Lung (tissue), 17 donors: ENCODE measurements at places on chromosomes 12 and 14.

DNA sequence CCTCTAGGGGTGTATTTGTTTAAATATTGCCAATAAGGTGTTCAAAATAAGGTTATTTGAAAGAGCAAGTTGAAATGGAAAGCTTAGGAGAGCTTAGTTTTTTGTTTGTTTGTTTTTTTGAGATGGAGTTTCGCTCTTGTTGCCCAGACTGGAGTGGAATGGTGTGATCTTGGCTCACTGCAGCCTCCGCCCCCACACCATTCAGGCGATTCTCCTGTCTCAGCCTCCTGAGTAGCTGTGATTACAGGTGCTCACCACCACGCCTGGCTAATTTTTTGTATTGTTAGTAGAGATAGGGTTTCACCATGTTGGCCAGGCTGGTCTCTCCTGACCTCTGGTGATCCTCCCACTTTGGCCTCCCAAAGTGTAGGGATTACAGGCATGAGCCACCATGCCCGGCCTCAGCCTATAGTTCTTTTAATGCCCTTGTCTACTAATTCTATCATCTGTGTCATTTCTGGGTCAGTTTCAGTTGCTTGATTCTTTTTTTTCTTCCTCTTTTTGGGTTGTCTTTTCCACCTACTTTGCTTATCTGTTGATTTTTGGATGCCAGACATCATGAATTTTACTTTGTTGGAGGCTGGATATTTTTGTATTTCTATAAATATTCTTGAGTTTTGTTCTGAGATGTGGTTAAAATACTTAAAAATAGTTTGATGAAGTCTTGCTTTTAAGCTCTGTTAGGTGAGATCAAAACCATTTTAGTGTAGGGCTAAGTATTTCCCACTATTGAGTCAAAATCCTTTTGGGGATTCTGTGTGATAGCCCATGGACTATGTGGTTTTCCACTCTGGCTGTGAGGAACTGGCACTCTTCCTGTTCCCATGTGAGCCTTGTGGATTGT, 18.7 kb downstream of the RCOR1 start:
- no peaks in the 10 kb centered on the region for H3K36me3 ChIP-seq
- no peak for DNase-seq
- no peaks in the 10 kb centered on the region for H3K27me3 ChIP-seq
- no peak overlapping the region for H3K4me3 ChIP-seq
- no peaks in the 10 kb centered on the region for H3K4me1 ChIP-seq

GRCh38 chr14:61753631-61754030, 8.6 kb upstream of the SNAPC1 start:
- H3K27me3 ChIP-seq: no peaks in the 10 kb centered on the region
- no peak for DNase-seq
- no peak overlapping the region for H3K27ac ChIP-seq
- H3K4me3 ChIP-seq: no peak overlapping the region
- H3K36me3 ChIP-seq: no peaks in the 10 kb centered on the region

GRCh38 chr12:79935624-79936345, 888 bp upstream of the PPP1R12A start:
- H3K4me3 ChIP-seq: peak overlapping the region; percentile 98
- H3K36me3 ChIP-seq: no peaks in the 10 kb centered on the region
- peak overlapping the region; percentile 98 for H3K27ac ChIP-seq
- no peak for DNase-seq
- H3K4me1 ChIP-seq: peaks cover 2% of the 10 kb centered on the region

DNA sequence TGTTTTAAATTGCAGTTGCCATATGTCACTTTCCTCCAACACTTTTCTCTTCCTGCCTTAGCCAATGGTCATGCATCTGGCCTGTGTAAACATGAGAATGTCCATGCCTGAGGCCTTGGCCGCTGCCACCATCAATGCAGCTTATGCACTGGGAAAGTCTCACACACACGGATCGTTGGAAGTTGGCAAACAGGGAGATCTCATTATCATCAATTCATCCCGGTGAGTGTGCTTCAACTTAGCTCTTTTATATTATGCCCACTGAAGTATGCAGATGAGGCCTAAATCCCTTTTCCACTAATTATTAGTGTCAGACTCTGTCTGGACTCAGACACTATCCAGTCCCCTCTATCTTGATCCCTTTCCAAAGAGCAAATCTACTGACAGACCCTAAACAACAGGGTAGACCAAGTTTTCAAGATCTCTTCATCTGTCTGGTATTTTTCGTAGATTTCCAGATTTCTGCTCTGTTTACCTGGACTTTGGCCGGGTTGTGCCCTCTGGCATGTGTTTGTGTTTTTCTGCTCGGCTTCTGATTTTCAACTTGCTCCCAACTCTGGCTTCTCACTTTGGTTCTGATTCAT, 23.2 kb downstream of the AMDHD1 start:
- no peaks in the 10 kb centered on the region for H3K36me3 ChIP-seq
- peak; percentile 7 for DNase-seq
- H3K27ac ChIP-seq: no peak overlapping the region
- no peaks in the 10 kb centered on the region for H3K27me3 ChIP-seq
- H3K4me1 ChIP-seq: no peaks in the 10 kb centered on the region
- no peak overlapping the region for H3K4me3 ChIP-seq

DNA sequence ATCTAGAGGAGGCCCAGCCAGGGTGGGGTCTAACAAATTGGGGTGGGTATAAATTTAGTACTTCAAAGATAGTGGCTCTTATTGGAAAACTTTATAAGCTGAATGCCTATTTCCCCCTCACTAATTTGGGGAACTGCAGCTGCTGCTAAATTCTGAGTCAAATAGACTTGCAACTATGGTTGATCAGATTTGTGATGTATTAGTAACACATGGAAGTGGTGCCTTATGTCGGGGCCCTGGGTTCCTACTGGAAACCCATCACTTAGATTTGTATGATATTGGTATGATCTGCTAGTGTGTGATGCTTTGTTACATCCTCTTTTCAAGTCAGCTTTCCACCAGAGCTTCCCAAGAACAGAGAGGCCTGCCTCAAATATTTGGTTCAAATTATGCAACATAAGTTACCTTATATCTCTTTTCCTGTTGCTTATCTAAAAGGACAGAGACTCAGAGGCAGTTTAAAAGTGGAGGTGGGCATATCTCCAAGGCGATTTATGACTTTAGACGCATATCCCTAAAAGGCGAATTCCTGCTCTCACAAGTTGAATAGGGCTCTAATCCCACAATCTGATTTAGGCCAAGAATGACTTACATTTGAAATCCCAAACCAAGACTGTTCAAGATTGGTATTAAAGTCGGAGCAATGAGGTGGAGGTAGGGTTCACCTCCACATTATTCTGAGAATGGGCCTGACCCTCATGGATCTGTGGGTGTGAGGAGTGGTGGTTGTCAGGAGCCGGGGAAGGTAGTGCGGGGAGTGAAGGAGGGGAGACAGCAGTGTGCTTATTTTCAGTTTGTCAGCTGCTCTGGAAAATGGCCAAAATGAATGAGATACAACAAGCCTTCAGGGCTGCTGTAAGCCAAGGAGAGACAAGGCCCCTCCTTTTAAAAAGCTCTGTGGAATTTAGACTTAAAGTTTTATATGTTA, 425.8 kb downstream of the RAD51B start:
- peak; percentile 68 for DNase-seq
- peaks cover 51% of the 10 kb centered on the region for H3K4me1 ChIP-seq
- H3K4me3 ChIP-seq: no peak overlapping the region
- H3K27me3 ChIP-seq: no peaks in the 10 kb centered on the region
- H3K36me3 ChIP-seq: no peaks in the 10 kb centered on the region

DNA sequence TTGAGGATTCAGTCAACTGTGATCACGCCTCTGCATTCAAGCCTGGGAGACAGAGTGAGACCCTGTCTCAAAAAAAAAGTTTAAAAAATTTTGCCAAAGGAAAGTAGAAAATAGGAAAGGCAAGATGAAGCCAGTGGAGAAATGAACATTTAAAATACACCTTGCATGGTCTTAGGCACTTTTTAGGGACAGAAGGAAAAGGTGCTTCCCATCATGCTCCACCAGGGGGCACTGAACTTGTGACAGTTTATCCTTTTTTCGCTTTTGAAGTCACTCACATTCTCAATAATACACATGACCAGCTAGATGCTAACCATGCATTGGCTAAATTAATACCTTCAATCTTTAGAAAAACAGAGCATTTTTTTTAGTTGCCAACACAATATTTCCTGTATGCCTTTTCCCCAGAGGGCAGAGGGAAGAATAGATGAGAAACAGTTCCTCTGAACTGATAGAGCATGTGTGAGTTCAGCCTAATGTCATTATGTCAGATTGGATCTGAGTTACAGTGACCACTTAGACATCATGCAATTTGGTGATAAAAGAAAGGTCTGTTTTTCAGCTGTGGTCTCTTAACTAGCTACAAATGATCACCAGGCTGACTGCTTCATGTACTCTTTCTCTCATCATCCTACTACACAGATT, 221.8 kb upstream of the SSTR1 start:
- no peaks in the 10 kb centered on the region for H3K36me3 ChIP-seq
- H3K4me3 ChIP-seq: no peak overlapping the region
- H3K27ac ChIP-seq: no peak overlapping the region
- no peaks in the 10 kb centered on the region for H3K27me3 ChIP-seq
- peak; percentile 69 for DNase-seq

DNA sequence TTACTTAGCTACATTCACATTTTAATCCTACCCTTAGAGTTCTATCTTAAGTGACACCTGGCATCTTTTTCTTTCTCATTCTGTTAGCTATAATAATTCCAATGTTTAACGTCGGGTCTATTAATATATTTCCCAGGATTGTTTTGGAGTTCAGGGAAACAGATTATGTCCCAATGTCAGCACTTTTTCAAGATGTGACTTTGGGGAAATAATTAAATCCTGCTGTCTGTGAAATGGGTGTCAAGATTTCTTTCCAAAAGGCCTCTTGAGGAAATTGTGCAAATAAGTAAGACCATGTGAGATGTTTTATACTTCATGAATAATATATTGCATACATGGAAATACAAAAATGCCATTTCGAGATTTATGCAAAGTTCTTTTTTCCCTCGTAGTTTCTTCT, 887.6 kb upstream of the SEL1L start:
- no peak overlapping the region for H3K27ac ChIP-seq
- no peaks in the 10 kb centered on the region for H3K36me3 ChIP-seq
- H3K4me1 ChIP-seq: no peaks in the 10 kb centered on the region
- no peaks in the 10 kb centered on the region for H3K27me3 ChIP-seq
- no peak for DNase-seq

DNA sequence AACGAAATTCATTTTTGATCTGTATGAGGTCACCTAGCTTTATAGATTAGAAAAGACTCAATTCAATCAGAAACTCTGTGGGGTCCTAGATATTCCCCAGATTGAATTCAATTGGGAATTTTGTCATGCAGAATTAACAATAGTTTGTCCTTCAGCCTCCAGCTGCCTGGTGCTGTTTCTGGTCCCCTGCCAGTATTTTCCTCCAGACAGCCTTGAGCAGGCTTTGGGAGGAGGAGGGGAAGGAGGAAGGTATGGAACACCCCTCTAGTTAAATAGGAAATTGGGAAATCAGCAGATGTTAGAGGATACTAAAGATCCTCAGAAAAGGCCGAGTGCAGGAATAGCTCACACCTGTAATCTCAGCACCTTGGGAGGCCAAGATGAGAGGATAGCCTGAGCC, 10.6 kb downstream of the GRIP1 start:
- H3K36me3 ChIP-seq: no peaks in the 10 kb centered on the region
- H3K27ac ChIP-seq: no peak overlapping the region
- no peaks in the 10 kb centered on the region for H3K27me3 ChIP-seq
- H3K4me1 ChIP-seq: no peaks in the 10 kb centered on the region
- DNase-seq: peak; percentile 47
- no peak overlapping the region for H3K4me3 ChIP-seq

DNA sequence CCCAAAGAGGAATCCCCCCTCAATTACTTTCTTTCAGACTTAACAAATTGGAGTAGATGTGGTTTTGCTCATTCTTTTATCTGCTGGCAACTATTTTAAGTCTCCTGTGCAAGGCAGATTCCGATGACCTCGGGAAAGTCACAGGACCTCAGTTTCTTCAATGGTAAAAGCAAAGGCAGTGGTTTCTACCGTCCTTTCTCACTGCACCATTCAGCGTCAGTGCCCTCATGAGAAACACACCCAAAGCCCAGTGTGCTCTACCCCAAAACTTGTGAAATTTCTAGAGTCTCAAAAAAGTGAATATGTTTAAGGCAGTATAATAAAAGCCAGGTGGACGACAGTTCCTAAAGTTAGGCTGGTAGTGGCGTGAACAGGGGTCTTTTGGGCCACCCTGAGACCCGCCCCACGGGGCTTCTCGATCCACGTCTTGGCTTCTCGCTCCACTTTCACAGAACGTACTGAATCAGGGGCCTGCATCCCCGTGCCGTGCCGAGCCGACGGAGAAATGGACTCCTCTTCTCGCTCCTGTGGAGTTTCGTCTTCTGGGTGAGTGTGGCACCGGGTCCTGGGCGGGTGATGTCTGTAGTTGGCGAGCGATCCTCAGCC, 1.3 kb upstream of the ARHGAP5 start:
- H3K27me3 ChIP-seq: peaks cover 2% of the 10 kb centered on the region
- no peaks in the 10 kb centered on the region for H3K36me3 ChIP-seq
- peak; percentile 67 for DNase-seq
- peak overlapping the region; percentile 99 for H3K27ac ChIP-seq

DNA sequence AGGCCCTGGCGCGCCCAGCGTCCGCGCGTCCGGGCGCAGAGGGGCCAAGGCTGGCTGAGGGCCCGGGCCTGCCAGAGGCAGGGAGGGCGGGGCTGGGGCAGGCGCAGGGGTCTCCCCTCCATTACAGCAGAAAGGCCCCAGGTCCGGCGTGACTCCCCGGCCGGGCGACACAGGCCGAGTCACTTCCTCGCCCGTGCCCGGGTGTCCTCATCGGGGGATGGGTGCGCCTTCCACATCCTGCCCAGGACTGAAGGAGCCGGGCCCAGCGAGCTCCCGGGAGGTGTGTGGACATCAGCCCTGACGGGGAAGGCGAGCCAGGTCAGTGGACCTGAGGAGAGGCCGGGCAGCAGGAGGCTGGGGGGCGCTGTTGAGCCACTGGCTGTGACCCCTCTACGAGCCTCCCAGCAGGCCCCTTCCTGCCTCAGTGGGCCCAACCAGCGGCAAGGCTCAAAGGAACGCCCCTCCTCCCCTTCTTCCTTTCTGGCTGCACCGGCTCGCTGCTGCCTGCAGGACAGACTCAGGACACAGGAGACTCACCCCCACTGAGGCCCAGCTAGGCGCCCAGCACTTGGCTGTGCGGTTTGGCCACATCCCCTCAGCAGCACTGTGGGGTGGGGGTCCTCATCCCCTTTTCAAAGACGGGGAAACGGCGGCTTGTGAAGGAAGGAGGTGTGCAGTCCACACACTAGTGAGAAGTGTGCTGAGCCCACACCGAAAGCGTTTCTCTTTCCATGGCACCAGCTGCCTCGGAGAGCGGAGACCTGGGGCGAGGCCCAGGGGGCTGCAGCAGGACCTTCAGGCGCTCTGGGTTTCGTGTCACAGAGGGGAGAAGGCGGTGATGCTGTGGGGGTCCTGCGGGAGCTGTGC, 606 bp downstream of the TNFAIP2 start:
- peaks cover 40% of the 10 kb centered on the region for H3K4me1 ChIP-seq
- peak overlapping the region; percentile 89 for H3K27ac ChIP-seq
- H3K4me3 ChIP-seq: peak overlapping the region; percentile 49

DNA sequence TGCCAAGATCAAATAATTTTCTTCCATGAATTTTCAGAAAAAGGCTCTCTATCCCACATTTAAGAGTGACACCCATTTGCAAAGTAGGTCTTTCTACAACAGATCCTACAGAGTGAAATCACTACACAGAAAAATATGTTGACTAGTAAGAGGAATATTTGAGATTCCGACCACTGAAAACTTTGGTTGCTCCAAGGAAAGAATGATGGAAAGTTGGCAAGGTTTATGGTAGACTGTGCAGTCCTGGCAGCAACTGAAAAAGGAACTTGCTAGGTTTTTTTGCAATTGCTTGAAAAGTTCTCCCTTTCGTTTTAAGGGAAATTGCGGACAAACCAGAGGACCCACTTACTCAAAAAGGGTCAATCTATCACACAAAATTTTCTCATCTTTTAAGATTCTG, 83.1 kb upstream of the TSPAN8 start:
- H3K27ac ChIP-seq: no peak overlapping the region
- H3K4me1 ChIP-seq: peaks cover 33% of the 10 kb centered on the region
- no peak for DNase-seq
- no peaks in the 10 kb centered on the region for H3K27me3 ChIP-seq
- no peaks in the 10 kb centered on the region for H3K36me3 ChIP-seq
